SHP77 (cell line): ENCODE measurements at places on chromosomes 2 and 18.

GRCh38 chr2:118019821-118020220 is 6.0 kb upstream of the CCDC93 start:
- DNase-seq: no peak

- DNase-seq: no peak
Observed at GRCh38 chr2:149650006-149650405, 62.4 kb upstream of the MMADHC start.

GRCh38 chr2:172398440-172398839 is 28.9 kb upstream of the ITGA6 start:
- no peak for DNase-seq

DNA sequence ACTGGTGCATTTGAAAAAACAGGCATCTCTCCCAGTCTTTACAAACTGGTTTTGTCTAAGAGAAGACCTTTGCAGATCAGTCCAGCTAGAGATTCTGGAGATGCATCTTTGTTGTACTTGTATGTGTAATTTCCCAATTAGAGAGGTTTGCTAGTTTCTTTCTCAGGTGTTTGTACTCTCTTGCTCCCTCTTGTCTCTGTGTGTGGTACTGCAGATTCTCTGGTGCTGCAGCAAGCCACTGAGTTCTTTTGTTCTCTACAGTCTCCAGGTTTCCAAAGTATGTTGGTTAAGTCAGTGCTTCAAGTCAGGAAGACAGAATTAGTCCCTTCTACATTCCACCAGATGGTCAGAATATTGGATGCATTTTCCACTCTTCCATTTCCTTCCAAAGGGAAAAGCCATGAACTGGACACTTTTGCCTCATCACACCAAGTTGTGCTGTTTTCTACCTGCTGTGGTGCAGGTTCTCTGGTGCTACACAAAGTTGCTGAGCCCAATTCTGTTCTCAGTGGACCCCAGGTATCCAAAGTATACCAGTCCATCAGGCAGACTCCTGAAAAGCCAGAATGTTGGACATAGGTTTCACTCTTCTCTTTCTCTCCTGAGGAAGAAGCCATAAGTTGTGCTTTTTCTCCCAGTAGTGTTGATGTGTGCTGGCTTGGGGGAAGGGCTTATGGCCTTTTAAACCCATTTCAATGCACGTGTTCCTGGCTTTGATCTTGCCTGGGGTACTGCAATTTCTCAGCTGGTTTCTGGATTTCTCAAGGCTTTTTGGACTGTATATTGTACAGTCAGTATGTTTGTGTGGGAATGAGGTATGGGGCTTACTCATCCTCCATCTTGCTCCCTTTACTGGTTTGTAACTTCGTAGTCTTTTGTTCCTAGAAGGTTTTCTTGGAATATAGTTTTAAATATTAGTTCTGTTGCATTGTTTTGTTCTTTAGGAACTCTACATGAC is 29.8 kb downstream of the EPC2 start:
- no peak for DNase-seq

GRCh38 chr2:134408386-134408785 is 154.5 kb downstream of the MGAT5 start:
- no peak for DNase-seq

DNA sequence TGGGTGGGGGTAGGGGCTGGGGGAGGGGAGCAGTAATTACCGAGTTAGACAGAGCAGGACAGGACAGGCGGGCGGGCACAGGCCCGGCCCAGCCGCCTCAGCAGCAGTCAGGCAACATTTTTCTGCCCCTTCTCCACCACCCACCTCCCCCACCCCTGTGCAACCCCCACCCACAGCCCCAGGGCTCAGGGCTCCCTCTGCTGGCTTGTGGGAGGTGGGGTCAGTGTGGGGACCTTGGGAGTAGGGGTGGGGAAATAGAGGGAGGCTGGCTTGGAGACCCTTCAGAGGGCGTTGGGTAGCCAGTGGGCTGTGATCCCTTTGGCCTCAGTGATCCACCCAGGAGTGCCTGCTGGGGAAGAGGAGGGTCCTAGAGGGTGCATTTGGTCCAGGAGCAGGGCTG is 6.4 kb downstream of the WNT6 start:
- no peak for DNase-seq

DNA sequence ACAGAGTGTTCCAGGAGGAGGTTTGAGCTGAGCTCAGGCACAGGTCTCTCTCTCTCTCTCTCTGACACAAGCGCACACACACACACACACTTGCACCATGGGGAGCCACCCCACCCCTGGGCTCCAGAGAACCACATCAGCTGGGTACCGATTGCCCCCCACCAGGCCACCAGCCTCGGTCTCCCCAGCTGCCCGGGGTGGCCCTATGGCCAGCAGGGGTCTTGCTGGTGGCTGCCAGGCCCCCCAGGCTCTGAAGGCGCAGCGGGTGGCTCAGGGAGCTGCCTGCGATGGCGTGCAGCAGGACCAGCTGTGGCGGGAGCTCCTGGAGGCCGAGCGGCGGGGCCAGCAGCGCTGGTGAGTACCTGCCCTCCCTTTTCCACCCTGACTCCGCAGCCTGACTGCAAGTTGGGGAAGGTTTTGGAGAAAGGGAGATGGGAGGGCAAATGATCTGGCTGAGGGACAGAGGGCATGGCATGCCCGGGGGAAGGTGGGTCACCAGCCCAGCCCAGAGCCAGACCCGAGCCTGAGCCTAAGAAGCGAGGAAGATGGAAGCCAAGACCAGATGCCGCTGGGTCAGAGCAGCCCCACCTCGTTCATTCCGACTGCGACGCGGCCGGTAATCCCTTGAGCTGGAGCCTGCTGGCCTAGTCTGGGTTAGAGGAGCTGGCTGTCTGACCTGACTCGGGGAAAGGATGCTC is 21.9 kb upstream of the SLC66A3 start:
- DNase-seq: no peak

DNA sequence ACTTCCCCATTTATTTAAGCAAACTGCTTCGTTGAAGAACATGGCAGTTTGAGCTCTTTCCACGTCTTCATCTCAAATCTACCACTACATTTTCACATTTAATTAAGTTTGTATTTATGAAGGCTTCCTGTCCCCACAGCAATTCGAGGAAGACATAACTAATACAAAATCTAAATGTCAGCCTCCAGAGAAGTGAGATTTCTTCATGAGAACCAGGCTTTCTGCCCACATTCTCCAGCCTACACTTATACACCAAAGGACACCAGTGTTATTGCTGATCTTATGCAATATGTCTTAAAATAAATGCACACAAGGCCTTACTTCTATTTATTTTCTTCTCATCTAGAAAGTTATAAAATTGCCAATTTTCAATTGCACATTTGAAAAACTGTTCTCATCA is 1209.3 kb upstream of the FAM98A start:
- DNase-seq: no peak

- DNase-seq: no peak
Observed at GRCh38 chr2:223856584-223856983, 19.2 kb upstream of the AP1S3 start.

GRCh38 chr2:158380746-158381145 is 75.8 kb downstream of the CCDC148 start:
- no peak for DNase-seq

GRCh38 chr2:176039375-176039774 is 37.3 kb upstream of the LNPK start:
- no peak for DNase-seq

- DNase-seq: no peak
Observed at GRCh38 chr2:158112992-158113391, 11.3 kb downstream of the UPP2 start.
